Mesenchymal stem cell (in vitro differentiated cells and primary cell): ENCODE measurements at places on chromosomes 13 and 19.

DNA sequence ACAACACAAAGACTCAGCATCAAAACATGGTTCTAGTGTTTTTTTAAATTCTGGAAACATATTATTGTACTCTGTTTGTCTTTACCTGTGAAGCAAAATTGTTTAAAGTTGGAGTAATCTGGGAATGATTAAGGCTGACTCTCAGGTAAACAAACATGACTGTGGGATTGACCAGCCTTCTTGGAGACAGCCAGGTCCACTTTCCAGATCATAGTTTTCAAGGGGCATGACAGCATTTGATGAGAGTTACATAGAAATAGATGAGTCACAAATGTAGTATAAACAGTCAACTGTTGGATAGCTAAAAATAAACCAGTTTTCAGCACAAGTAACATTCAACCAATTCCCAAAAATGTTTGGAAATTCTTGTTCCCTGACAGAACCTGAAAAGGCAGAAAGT is 1680.9 kb downstream of the OLFM4 start:
- no peaks in the 10 kb centered on the region for H3K27me3 ChIP-seq
- peak; percentile 66 for DNase-seq
- no peaks in the 10 kb centered on the region for H3K36me3 ChIP-seq
- no peaks in the 10 kb centered on the region for H3K4me1 ChIP-seq

DNA sequence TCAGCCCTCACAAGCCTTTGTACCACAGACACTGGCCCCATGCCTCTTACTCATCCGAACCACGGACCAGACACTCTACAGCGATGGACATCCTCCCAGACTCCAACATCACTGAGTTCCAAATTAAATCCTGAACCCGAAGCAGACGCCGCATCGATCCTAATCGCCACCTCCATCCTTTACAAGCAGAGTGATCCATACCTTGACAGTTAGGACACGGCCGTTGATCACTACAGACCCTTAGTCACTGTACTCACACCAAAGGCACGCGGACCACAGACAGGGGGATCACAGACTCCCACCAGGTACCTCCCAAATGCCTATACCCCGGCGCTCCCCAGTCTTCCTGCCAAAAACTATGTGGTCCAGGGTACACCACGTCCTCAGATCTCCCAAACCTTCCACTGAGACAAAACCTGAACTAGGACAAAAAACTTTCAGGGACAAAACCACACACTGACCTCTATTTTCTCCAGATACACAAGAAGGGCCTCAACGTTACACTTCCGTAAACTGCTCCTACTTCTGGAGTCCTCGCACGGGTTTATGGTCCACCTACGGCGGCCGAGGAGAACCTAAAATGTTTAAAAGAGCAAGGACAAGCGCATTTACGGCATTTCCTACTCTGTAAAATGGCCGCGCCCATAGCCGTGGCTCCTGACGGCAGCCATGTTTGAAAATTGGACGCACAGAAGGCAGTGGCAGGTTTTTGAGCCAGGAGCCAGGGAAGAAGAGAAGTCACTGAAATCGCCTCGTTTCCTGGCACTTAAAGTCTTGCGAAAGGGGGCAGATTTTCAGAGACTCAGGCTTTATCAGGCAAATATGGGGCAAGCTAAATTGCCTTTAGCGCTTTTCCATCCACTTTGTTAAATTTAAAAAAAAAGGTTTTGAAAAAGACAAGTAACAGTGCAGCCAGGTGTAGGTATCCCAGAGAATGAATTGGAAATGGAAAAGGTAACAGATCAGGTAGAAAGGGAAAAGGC is at the start of gene ZNF350:
Gene ZNF350 (minus strand): TSS at position 532 of the 983 bp plus-strand sequence. CDS start 12,480 bp downstream, outside the sequence.
- H3K4me1 ChIP-seq, result no peaks in the 10 kb centered on the region
- peaks cover 9% of the 10 kb centered on the region for H3K36me3 ChIP-seq
- H3K4me3 ChIP-seq, result peak within 1 kb of the TSS; percentile 88

DNA sequence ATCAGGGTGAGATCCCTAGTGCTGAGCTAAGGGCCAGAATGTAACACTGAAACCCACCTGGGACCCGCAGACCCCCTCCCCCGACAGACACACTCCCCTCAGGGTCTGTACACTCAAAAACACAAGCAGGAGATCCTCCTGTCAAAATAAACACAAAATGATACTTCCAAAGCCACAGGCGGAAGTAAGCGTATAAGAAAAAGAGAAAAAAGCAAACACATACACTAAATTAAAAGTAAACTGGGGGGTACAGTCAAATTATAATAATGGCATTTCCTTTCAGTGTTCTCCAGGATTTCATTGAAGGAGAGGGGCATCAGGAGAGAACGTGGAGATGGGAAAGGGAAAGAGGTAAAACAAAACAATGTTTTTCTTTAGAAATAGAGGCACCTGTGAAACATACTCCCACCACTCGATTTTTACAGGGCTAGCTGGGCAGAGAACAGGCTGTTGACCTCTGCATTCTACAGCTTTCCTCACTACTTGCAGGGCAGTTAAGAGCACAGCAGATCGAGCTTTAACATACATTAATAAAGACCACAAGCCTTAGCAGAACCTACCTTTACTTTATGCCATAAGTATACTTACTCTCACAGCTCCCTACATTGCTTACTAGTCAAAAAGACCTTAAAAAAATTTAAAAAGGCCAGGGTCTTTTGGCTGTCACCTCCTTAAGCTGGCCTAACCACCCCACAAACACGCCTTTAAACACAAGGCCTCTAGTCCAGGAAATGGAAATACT is 5.3 kb downstream of the ZIC5 start:
- no peak for DNase-seq
- H3K27ac ChIP-seq, result no peak overlapping the region
- H3K27me3 ChIP-seq, result no peaks in the 10 kb centered on the region
- H3K36me3 ChIP-seq, result peaks cover 10% of the 10 kb centered on the region
- H3K4me3 ChIP-seq, result no peak overlapping the region
- peaks cover 9% of the 10 kb centered on the region for H3K4me1 ChIP-seq

- peak; percentile 76 for DNase-seq
- peaks cover 11% of the 10 kb centered on the region for H3K36me3 ChIP-seq
- H3K27ac ChIP-seq, result peak overlapping the region; percentile 48
These were observed 401 bp upstream of the ZNF765 start for GRCh38 chr19:53394522-53394973.

- H3K4me1 ChIP-seq, result peaks cover 8% of the 10 kb centered on the region
- H3K27ac ChIP-seq, result no peak overlapping the region
These were observed 11.3 kb downstream of the PRKCSH start for GRCh38 chr19:11446652-11447301.

DNA sequence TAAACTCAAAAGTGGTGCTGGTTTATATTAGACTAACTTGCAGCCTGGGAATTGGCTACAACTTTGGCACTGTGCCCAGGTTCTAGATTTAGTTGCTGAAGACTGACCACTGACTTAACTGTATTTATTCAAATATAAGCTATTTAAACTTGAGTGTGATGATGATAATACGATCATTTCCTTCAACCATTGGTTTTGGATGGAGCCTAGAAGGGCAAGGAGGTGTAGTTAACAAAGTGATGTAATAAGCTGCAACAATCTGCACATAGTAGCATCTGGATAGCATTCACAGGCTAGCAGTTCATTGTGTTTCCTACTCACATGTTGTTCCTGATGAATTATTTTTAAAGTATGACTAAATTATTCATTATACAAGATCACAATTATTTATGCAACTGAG is 55.2 kb upstream of the DACH1 start:
- peak; percentile 54 for DNase-seq
- H3K36me3 ChIP-seq, result no peaks in the 10 kb centered on the region
- no peak overlapping the region for H3K27ac ChIP-seq
- H3K4me3 ChIP-seq, result no peak overlapping the region
- H3K27me3 ChIP-seq, result no peaks in the 10 kb centered on the region

DNA sequence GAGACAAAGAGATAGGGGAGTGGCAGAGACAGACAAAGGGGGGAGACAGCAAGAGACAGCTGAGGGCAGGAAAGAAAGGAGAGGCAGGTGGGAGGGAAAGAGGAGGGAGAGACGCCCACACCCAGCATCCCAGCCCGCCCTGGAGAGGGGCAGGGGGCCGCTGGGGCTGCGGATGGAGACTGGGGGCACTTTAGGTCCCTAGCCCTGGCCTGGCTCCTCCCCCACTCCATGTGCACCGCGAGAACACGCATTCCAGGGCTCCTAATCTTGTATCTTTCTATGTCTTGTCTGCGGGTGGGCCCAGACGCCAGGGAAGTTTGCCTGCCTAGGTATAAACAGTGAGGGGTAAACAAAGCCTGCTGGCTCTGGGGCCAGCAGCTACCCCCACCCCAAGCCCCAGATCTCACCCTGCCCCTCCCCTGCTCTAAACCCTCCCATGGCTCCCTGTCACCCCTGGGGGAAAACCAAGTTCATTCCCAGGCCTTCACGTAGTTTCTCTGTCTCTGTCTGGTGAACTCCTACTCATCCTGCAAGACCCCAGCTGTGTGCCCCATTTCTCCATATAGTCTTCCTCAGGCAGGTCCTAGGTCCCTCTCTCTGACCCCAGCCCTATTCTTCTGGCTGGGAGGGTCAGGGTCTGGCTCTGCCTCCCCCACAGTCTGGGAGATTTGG is 5.7 kb downstream of the TLE5 start:
- no peaks in the 10 kb centered on the region for H3K27me3 ChIP-seq
- no peak for DNase-seq
- H3K27ac ChIP-seq, result peak overlapping the region; percentile 19
- H3K36me3 ChIP-seq, result peaks cover 55% of the 10 kb centered on the region

- peaks cover 5% of the 10 kb centered on the region for H3K27me3 ChIP-seq
- no peak overlapping the region for H3K4me3 ChIP-seq
- no peak overlapping the region for H3K27ac ChIP-seq
- DNase-seq, result no peak
- no peaks in the 10 kb centered on the region for H3K36me3 ChIP-seq
These were observed 20.6 kb upstream of the ADGRE1 start for GRCh38 chr19:6866741-6867151.

DNA sequence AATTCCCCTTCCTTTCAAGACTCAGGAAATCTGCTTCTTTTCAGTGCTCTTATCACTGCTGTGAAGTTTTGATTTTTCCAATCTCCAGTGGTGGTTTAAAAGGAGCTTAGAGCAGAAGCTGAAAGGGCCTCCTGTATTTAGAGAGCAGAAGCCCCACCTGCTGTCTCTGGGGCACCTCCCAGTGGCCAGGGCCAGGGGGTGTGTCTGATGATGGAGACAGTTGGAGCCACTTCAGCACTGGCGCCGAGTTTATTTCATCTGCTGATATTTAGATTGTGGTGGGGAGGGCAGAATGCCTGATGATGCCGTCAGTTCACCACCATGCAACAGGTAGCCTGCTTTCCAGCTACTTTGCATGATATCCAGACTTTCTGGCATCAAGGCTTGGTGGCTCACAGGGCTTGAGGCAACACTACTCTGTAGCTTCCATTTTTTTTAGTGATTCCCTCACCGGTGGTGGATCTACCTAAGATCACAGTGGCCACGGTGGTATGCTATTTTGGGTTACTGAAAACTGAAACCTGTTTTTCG is 371.9 kb downstream of the KCNRG start:
- no peak overlapping the region for H3K4me3 ChIP-seq
- no peaks in the 10 kb centered on the region for H3K36me3 ChIP-seq
- no peaks in the 10 kb centered on the region for H3K27me3 ChIP-seq
- peak; percentile 53 for DNase-seq
- no peak overlapping the region for H3K27ac ChIP-seq

DNA sequence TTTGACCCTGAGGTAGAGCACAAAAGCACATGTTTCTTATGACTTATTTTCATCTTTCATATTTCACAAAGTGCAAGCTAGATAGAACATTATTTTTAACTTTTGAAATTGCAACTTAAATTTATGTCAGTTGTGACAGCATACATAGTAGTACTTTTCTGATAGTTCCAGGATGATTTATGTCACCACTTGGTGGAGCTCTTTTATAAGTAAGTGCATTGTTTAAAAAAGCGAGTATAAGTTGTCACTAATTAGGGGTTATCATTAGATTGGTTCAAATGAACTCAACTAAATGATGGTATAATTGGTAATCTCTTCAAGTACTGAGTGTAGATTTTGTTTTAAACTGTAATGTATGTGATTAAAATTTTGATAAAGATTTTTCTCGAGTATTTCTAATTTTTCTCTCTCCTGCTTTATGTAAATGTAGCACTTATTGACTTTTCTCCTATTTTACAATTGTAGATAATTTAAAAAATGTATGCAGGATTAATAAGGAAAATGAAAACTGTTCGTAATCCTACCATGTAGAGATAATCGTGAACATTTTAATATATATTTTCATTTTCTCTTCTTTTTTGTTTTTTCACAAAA is 31.1 kb downstream of the RB1 start:
- H3K27ac ChIP-seq, result no peak overlapping the region
- no peaks in the 10 kb centered on the region for H3K4me1 ChIP-seq
- H3K36me3 ChIP-seq, result peaks cover 9% of the 10 kb centered on the region
- no peak overlapping the region for H3K4me3 ChIP-seq
- no peaks in the 10 kb centered on the region for H3K27me3 ChIP-seq
